Renal cortical epithelial cell (primary cell): ENCODE measurements at places on chromosomes 6 and 20. TPM values are rescaled to one million over a fixed set of nuclear protein-coding genes. Genes with fewer than 3 reads are reported as not detected.
A peak's percentile ranks its signal among the peaks of the same experiment; 100 is the strongest.

The VSTM2L gene
- total RNA-seq, result 8.0 and 12.7 TPM in 2 replicates

The TP53TG5 gene
- not detected in 2 replicates for total RNA-seq

The PRPF6 gene
- total RNA-seq, result 66.0 and 94.5 TPM in 2 replicates

The SLC17A3 gene
- total RNA-seq, result 5.6 and 30.0 TPM in 2 replicates

The HSD17B8 gene
- total RNA-seq, result 11.2 and 26.0 TPM in 2 replicates

The TAP2 gene
- total RNA-seq, result 14.1 and 14.4 TPM in 2 replicates

The TMEM217 gene
- total RNA-seq, result 5.7 and 13.0 TPM in 2 replicates

The RALGAPB gene
- 23.3 and 48.4 TPM in 2 replicates for total RNA-seq

The CST7 gene
- not detected in 2 replicates for total RNA-seq

The GPX5 gene
- not detected in 2 replicates for total RNA-seq

The MAK gene
- 0.10 and 0.17 TPM in 2 replicates for total RNA-seq

The TGM3 gene
- total RNA-seq, result not detected in 2 replicates

The MRAP2 gene
- total RNA-seq, result 1.7 and 7.5 TPM in 2 replicates

The CST2 gene
- not detected in 2 replicates for total RNA-seq

The IL17F gene
- total RNA-seq, result not detected in 2 replicates

The PDE10A gene
- total RNA-seq, result 27.3 and 52.1 TPM in 2 replicates

The ULBP1 gene
- total RNA-seq, result 0.17 and 0.20 TPM in 2 replicates

The ADGB gene
- not detected in 2 replicates for total RNA-seq

GRCh38 chr20:60695226-60696000 is 556.6 kb upstream of the CDH4 start:
- peak; percentile 76 for DNase-seq

GRCh38 chr6:51049288-51049982 is 230.8 kb downstream of the TFAP2B start:
- no peak for DNase-seq

DNA sequence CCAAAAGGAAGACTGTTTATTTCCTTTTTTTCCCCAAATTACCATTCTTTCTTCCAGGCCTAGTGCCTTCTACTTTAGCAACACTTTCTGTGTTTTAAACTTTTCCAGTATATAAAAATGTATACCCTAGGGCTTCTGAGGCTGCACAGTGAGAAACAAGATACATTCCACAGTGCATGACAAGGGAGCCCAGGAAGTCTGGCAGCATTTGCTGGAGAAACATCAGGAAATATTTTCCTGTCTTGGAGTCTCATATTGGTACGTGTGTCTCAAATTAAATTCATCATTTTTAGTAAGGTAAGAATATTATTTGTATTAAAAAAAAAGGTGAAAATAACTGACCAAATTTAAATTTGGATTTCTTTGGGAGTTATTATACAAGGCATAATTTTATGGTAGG is 662.6 kb downstream of the RFPL4B start:
- DNase-seq, result no peak

GRCh38 chr6:115766745-115767462 is 293.8 kb downstream of the FRK start:
- DNase-seq, result peak; percentile 45

- DNase-seq, result no peak
These were observed 36.9 kb upstream of the EPB41L1 start for GRCh38 chr20:36117638-36118037.

GRCh38 chr6:113281014-113281413 is 576.1 kb upstream of the MARCKS start:
- DNase-seq, result no peak

GRCh38 chr20:1964061-1964460 is 29.8 kb downstream of the PDYN start:
- no peak for DNase-seq

- no peak for DNase-seq
These were observed 593 bp upstream of the LEMD2 start for GRCh38 chr6:33789550-33789895.

GRCh38 chr20:47847884-47848485 is 62.7 kb upstream of the SULF2 start:
- DNase-seq, result peak; percentile 89

GRCh38 chr6:87289571-87289970 is 32.8 kb upstream of the SMIM8 start:
- no peak for DNase-seq

DNA sequence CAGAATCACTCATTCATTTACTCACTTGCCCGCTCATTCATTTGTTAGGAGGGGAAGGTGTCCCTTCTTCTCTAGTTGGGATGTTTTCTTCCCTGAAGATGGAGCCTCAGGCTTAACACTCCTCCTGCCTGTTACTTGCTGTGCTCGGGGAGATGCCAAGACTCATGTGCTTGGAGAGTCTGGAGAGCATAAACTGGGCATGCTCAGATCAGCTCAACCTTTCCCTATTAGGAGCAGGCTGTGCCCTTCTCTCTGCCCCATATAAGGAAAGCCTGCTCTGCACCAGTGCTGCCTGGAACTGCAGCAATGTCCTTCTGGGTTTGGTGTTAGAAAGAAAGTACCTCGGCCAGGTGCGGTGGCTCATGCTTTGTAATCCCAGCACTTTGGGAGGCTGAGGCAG is 18.0 kb upstream of the UBE2V1 start:
- no peak for DNase-seq

DNA sequence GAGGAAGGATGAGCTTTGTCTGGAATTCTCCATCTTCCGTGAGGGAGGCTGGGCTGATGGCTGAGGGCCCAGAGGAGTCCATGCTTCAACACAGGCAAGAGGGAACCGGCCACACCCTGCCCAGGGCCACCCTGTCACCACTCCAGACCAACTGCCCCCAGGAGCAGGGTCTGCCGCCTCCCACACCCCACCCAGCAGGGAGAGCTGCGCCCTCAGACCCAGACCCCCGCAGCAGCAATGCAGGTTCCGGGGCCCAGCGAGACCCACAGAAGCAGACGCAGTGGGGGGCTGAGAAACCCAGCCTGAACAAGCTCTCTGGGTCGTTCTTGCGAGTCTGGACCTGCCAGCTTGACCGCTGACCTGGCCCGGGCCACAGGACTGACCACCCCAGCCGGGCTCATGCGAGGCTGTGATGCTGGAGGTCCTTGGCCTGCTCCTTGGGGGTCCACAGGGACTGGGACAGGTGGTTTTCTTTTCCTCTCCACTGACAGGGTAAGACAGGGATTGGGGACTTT is 25.0 kb downstream of the FRMD1 start:
- DNase-seq, result no peak

DNA sequence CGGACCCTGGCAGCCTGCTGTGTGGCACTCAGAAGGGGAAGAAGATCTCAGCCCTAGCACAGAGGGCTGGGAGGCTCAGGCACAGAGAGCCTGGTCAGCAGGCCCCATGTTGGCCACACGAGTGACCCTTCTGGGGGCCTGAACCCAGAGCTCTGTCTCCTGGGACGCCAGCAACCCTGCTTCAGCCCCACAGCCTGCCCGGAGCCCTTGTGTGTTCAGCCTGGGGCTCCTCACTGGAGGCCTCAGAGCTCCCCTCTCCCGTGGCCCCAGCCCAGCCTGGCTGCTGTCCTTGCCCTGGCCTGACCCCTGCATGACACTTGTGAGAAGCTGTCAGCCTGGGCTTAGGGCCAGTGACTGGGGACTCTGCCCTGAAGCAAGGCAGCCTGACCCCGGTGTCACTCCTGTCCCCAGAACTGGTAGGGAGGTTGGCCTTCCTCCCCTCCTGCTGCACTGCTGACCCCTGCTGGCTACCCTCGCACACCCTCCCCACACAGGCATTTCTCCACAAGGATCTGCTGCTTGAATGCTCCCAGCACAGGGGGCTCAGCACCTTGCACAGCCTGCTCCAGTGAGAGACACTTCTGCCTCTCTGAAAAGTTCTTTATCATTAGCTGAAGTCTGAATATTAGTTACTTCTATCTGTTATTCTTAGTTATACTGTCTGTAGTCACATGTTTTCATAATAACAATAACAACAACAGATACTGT is 15.4 kb upstream of the IP6K3 start:
- peak; percentile 51 for DNase-seq

DNA sequence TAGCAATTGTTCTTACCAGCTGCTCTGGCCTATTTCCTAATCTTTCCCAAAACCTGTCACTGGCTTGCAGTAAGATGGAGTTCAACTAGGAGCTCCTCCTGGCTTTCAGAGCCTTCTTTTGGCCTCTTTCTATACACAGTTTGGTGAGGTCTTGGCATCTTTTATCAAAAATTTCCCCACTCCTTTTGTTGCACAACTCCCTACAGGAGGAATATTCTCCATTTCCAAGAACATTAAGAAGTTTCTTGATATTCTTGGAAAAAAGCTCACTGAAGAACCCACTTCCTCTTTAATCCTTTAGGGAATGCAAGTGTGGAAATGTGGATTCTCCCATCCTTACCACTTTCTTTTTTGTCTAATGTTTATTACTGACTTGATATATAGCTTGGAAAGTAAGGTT is 171.3 kb upstream of the KCNK16 start:
- DNase-seq, result no peak

- peak; percentile 75 for DNase-seq
These were observed 72.5 kb downstream of the ATP9A start for GRCh38 chr20:51695574-51696303.

DNA sequence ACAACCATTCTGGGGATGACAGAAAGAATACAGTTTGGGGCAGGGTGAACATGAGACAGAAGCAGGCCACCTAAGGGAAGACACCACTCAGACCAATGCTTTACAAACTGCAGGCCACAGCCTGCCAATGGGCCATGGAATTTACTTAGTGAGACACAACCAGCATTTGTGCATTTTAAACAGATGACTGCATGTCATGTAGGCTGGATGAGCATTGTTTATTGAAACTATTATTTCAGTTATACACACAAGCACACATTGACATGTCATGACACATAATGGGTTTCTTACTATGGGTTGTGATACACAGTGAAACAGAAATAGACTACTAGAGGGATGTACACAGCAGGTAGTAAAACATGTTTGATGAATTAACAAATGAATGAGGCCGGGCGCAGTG is 8.0 kb downstream of the PGM3 start:
- no peak for DNase-seq

GRCh38 chr6:20028562-20028961 is 183.7 kb downstream of the MBOAT1 start:
- DNase-seq, result no peak

GRCh38 chr6:105045526-105045925 is 88.6 kb downstream of the LIN28B start:
- DNase-seq, result peak; percentile 7

DNA sequence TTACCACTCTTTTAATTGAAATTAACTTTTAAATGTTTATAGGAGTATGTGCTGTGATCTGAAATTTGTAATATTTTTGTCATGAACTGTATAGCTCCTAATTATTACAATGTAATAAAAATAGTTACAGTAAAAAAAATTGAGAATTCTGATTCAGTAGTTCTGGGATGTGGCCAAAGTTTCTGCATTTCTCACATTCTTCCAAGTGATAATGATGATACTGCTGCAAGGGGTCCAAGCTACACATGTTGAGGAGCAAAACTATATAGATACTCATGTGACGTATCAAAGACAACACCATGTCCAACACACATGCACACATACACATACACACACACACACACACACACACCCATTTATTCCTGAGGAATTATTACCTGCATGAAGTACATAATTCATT is 71.0 kb upstream of the FAM83B start:
- no peak for DNase-seq

GRCh38 chr20:1748777-1749176 is 91.2 kb upstream of the SIRPG start:
- no peak for DNase-seq

DNA sequence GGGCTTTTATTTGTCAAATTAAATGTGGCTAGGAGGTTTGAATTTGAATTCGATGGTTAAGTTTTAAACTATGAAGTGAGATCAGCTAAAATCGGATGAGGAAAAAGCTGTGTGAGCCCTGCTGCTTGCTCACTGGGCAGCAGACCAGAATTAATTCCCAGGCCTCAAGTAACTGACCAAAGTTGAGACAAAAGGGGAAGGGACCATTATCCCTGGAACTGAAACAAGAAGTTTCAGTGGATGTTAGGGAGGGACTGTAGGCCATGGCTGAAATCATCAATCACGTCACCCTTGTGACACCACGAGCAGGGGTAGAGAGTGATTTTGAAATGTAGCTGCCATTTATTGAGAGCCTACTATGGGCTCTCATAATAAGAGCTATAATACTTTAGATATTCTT is 7.0 kb upstream of the PRSS35 start:
- DNase-seq, result no peak

GRCh38 chr6:13573669-13574110 is 711 bp upstream of the SIRT5 start:
- peak; percentile 45 for DNase-seq

DNA sequence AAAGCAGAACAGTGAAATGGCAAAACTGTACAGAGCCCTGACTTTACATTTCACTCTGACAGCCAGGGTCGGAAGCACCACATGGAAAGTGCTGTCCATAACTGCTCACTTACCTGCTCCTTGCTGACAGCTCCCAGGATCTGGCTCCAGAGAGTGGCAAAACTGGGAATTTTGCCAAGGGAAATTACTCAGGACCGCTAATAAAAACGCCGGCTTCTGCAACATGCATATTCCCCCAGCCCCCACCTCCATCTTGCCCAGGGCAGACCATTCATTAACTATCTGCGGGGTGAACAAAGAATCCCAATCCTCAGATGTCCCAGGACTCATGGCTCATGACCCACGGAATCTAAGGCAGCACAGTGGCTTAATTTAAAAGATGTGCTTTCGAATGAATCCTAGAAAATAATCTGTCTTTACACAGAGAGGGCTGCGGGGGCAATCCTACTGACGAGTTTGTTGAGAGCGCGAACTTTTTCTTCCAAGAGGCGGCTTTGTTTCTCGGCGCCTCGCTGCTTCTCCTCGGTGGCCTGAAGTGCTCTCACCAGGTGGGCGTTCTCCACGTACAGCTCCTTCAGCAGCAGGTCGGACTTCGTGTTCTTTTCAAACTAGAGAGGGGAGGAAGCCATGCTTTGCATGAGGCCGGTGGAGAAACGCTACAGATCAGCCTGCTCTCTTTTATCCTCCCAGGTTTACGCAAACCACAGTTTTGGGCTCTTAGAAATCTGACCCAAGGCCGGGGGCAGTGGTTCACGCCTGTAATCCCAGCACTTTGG is 45.8 kb downstream of the GINS1 start:
- peak; percentile 82 for DNase-seq

DNA sequence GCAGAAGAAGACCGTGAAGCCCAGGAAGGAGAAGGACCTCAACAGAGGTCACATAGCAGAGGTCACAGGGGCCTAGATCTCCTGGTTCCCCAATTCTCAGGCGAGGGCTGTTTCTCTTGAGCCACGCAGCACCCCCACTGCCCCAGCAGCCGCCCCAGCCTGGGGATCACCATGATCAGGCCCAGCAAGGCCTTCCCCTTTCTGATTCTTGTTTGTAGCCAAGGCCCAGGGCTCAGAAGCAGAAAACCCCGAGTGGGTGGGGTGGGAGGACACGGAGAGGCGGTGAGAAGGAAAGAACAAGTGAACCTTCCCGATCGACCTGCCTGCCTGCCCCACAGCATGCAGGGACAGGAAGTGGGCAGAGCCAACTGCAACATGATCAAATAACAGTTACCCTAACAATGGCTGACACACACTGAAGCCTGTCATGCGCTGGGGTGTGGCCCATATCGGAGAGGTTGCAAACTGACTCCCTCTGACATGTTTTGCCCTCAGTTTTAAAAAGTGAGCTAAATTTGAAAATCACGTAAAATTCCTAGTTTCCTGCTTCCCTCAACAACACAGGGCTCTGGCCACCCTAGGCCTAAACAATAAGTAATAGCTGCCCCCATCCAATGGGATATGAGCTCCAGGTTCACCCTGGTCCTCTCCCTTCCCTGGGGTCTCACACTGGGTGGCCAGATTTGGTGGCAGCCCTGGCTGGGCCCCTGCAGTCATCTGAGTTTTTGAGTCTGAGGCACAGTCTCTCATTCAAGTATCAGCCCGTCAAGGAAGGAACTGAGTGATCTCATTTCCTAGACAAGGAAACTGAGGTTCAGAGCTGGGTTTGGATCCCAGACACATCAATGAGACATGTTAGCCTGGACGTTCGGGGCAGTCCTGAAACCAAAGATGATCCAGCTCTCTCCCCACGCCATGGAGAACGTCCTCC is 6.5 kb downstream of the PEDS1 start:
- DNase-seq, result peak; percentile 48

GRCh38 chr6:2026133-2026532 is 219.3 kb downstream of the GMDS start:
- DNase-seq, result peak; percentile 16
